Myocyte (in vitro differentiated cells): ENCODE measurements at places on chromosomes 6 and 20. TPM values are rescaled to one million over a fixed set of nuclear protein-coding genes. Genes with fewer than 3 reads are reported as not detected.

NOX3 gene
- total RNA-seq, result not detected in 2 replicates

TEAD3 gene
- 25.5 and 33.2 TPM in 2 replicates for total RNA-seq

CYP21A2 gene
- not detected in 2 replicates for total RNA-seq

HRH3 gene
- 0.08 TPM in 1 of 2 replicates, not detected in the other for total RNA-seq

SYNJ2 gene
- total RNA-seq, result 11.4 and 14.2 TPM in 2 replicates
